ENCODE measurements at places on chromosomes 2 and 18.

GRCh38 chr2:97355887-97356286 is 233.8 kb downstream of the ANKRD36B start:
- no peak for DNase-seq

- DNase-seq = no peak
These were observed 276.7 kb downstream of the ZNF385B start for GRCh38 chr2:179584760-179585159.

DNA sequence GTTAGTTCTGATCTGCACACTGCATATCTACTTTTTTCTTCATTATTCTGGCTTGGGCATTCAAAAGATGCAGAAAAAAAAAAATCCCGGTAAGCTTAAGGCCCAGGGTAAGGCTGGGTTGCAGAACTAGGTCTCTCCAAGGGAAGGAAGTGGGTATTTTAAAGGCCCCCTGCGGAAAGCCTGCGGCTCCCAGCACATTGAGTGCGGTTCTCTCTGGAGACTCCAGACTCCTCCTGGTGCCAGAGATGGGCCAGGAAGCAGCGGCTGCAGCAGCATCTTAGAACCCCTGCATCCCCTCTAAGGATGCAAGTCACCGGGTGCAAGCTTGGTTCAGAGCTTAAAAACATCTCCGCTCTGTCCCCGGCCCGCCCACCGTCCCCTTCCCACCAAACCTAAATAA is 49.5 kb downstream of the TGIF1 start:
- DNase-seq = no peak

- DNase-seq = no peak
These were observed 110.7 kb downstream of the NFATC1 start for GRCh38 chr18:79506191-79507075.

DNA sequence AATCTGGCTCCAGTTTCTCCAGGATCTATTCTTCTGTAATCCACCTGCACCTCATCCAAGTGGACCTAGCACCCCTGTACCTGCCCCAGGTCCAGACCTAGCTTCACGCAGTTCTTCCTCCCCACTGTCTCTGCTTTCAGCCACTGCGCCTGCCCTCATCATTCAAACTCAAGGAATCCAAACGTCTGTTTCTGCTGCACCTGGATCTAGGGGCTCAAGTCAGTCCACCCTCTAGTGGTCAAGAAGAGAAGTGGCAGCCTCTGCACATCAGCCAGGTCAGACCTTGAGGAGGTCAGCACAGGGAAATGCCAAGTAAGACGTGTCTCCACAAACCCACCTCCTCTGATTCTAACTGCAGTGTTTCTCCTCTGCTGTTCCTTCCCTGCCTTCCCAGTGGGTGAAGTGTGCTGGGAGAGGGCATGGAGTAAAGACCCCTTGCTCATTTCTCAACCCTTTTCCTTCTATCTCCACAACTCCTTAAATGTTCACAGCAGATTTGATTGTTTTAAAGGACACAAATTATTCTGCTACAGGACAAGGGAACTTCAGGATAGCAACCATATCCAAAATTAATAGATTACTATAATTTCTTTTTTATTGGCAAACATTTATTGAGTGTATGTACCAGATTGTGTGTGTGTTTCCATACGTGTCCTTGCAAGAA is 8.6 kb upstream of the RNF152 start:
- DNase-seq = no peak

GRCh38 chr18:23341383-23341782 is 111.7 kb upstream of the RIOK3 start:
- no peak for DNase-seq

DNA sequence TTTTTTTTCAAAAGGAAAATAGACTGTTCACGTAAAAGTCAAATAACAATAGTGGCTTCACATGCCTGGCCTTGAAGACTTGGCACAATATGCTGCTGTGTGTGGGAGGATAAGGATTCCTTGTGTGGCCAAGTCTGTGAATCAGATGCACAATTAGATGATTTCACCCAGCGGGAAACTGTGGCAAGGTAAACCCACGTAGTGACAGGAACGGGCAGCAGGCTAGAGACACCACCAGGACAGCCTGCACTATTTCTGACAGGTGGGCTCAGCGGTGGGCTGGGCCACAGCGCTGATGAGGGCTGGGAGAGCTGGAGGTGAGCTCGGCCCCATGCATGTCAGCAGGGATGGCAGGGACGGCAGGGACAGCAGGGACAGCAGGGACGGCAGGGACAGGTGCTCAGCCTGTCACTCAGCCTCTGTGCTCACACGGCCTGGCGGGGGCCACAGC is 21.6 kb downstream of the SNORC start:
- no peak for DNase-seq
